HFFc6 (cell line): ENCODE measurements at places on chromosomes 12 and 14. TPM values are rescaled to one million over a fixed set of nuclear protein-coding genes. Genes with fewer than 3 reads are reported as not detected.

Gene KRT79
- total RNA-seq, result not detected in 3 replicates

Gene KLHL42
- total RNA-seq, result 18.9 to 24.7 TPM (median 21.7 TPM) in 3 replicates

Gene SCFD1
- total RNA-seq, result 113 to 120 TPM (median 117 TPM) in 3 replicates

Gene AMN
- not detected in 3 replicates for total RNA-seq

Gene MIP
- total RNA-seq, result not detected in 3 replicates

Gene CHFR
- total RNA-seq, result 24.9 to 27.7 TPM (median 27.3 TPM) in 3 replicates
